ENCODE measurements at places on chromosomes 3 and 15. TPM values are rescaled to one million over a fixed set of nuclear protein-coding genes. Genes with fewer than 3 reads are reported as not detected.

- no peaks in the 10 kb centered on the region for H3K36me3 ChIP-seq
- no peaks in the 10 kb centered on the region for H3K27me3 ChIP-seq
- H3K4me1 ChIP-seq: no peaks in the 10 kb centered on the region
- H3K27ac ChIP-seq: no peak overlapping the region
These were observed 70.2 kb upstream of the ZBTB20 start for GRCh38 chr3:115217292-115217677.

DAPK2 gene
- total RNA-seq: 28.8 TPM

CYP1A1 gene
- not detected for total RNA-seq

DNA sequence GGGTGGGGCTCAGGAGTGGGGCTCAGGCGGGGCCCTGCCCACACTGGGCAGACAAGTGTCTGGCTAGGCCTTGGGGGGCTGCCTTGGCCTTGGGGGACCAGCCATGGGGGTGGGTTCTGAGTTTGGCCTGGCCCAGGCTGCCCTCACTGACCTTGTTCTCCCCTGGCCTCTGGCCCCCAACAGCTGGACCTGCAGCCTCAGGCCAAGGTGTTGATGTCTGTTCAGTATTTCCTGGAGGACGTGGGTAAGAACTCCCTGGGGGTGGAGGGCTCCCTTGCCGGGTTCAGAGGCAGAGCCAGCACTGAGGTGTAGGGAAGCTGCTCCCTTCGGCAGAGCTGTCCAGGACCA is 20.0 kb downstream of the PRKCD start:
- H3K27me3 ChIP-seq: no peaks in the 10 kb centered on the region
- no peak for DNase-seq
- no peak overlapping the region for H3K27ac ChIP-seq

DNA sequence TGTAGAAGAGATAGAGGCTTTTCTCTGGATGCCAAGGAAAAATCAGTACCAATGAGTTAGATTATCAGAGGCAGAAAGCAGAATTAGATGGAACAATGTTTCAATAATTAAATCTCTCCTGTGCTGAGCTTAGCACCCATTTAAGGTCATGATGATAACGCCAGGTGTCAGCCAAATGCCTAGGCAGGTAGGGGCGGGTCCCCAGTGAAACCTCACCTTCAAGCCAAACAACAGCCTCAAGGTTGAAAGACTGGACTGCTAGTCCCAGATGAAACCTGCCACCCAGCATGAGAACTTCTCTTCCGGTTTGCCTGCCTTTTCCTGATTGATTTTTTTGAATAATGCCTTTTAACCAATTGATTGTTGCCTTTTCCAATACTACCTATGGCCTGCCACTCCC is 363.0 kb downstream of the PLOD2 start:
- DNase-seq: no peak
- no peaks in the 10 kb centered on the region for H3K4me1 ChIP-seq
- no peaks in the 10 kb centered on the region for H3K36me3 ChIP-seq
- H3K27me3 ChIP-seq: no peaks in the 10 kb centered on the region
- no peak overlapping the region for H3K27ac ChIP-seq

- H3K4me1 ChIP-seq: no peaks in the 10 kb centered on the region
- H3K27ac ChIP-seq: peak overlapping the region; percentile 80
- H3K27me3 ChIP-seq: no peaks in the 10 kb centered on the region
- DNase-seq: no peak
- H3K4me3 ChIP-seq: no peak overlapping the region
- H3K36me3 ChIP-seq: no peaks in the 10 kb centered on the region
These were observed 38.3 kb downstream of the KBTBD12 start for GRCh38 chr3:127953091-127954035.

- H3K27ac ChIP-seq: no peak overlapping the region
- H3K27me3 ChIP-seq: no peaks in the 10 kb centered on the region
- H3K36me3 ChIP-seq: peaks cover 28% of the 10 kb centered on the region
These were observed 49.2 kb downstream of the RYK start for GRCh38 chr3:134201201-134202130.

GRCh38 chr15:77032052-77032646 is 37.2 kb downstream of the PSTPIP1 start:
- H3K4me3 ChIP-seq: no peak overlapping the region
- H3K27me3 ChIP-seq: no peaks in the 10 kb centered on the region
- no peak overlapping the region for H3K27ac ChIP-seq
- H3K36me3 ChIP-seq: no peaks in the 10 kb centered on the region
- DNase-seq: no peak
- peaks cover 20% of the 10 kb centered on the region for H3K4me1 ChIP-seq

SLC22A13 gene
- total RNA-seq: not detected

GRCh38 chr15:38996111-38996631 is 431.6 kb upstream of the RASGRP1 start:
- no peaks in the 10 kb centered on the region for H3K36me3 ChIP-seq
- H3K27me3 ChIP-seq: no peaks in the 10 kb centered on the region
- no peak overlapping the region for H3K4me3 ChIP-seq
- no peak for DNase-seq

DNA sequence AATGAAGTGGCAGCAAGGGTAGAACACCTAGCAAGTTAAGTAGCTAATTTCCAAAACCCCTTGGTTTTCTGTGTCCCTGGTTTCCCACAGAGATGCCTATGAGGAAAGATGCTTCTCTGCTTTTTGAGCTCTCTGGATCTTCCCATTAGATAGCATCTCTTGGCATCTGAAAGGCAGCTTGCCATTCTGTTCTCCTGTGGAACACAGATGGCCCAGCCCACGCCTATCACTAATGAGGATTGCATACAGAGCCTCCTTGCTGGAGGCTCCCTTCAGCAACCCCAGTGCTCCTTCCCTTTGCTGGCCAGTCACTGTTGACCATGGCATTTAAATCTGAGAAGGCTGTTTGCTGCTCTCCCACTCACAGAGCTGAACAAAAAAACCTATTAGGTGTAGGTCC is 34.4 kb upstream of the ETV5 start:
- no peak overlapping the region for H3K4me3 ChIP-seq
- H3K36me3 ChIP-seq: no peaks in the 10 kb centered on the region
- DNase-seq: no peak
- H3K27me3 ChIP-seq: no peaks in the 10 kb centered on the region

DNA sequence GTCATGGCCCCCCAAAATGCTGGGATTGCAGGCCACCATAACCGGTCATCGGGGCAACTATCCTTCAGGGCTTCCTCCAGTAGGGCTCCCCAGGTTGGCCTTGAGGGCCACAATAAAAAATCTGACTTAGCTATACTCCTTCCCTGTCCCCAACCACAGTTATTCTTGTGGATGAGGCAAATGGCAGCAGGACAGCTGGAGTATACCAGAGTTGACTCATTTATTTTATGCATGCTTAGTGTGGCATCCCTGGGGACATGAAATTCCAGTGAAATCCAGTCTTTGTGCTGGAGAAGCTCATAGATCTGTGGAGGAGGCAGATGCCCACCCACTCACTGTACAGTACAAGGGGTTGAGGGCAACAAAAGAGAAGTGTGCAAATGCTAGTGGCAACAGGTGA is 109.5 kb downstream of the RORA start:
- H3K4me3 ChIP-seq: no peak overlapping the region
- H3K4me1 ChIP-seq: no peaks in the 10 kb centered on the region
- H3K36me3 ChIP-seq: no peaks in the 10 kb centered on the region

DNA sequence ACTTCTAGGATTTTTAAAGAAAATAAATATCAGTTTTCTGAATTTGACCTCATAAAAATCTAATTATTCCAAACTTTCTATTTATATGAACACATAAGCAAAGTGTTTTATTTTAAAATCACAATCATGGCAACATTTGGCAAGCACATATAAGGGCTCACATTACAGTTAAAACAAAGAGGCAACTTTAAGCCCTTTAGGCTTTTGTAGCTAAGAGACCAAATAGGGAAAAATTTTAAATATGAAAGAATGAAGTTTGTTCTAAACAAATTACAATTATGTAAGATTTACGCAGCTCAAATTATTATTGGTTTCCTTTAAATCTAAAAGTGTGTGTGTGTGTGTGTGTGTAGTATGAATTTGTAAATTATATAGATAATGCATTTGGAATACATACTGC is 267.0 kb downstream of the ZIC4 start:
- H3K27me3 ChIP-seq: no peaks in the 10 kb centered on the region
- H3K4me1 ChIP-seq: no peaks in the 10 kb centered on the region
- no peaks in the 10 kb centered on the region for H3K36me3 ChIP-seq
- no peak overlapping the region for H3K4me3 ChIP-seq

DNA sequence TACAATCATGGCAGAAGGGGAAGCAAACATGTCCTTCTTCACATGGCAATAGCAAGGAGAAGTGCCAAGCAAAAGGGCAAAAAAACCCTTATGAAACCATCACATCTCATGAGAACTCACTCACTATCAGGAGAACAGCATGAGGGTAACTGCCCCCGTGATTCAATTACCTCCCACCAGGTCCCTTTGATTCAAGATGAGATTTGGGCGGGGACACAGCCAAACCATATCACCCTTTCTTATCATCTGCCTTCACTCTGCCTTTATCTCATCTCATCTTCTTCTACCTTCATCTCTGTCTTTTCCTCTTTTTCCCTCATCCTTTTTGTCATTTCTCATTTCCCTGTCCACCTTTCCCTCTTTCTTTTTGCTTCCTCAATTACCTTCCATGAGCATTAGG is 149.6 kb downstream of the AGBL1 start:
- H3K36me3 ChIP-seq: no peaks in the 10 kb centered on the region
- no peaks in the 10 kb centered on the region for H3K27me3 ChIP-seq
- no peak overlapping the region for H3K4me3 ChIP-seq

- H3K27ac ChIP-seq: peak overlapping the region; percentile 93
- no peaks in the 10 kb centered on the region for H3K4me1 ChIP-seq
- no peaks in the 10 kb centered on the region for H3K27me3 ChIP-seq
- H3K36me3 ChIP-seq: no peaks in the 10 kb centered on the region
These were observed 2.2 kb downstream of the INAFM2 start for GRCh38 chr15:40325700-40326099.

PLSCR4 gene
- total RNA-seq: 22.9 TPM

All from right atrium auricular region (tissue), 2 donors.